ENCODE measurements at places on chromosomes 6 and 20. TPM values are rescaled to one million over a fixed set of nuclear protein-coding genes. Genes with fewer than 3 reads are reported as not detected.

DNA sequence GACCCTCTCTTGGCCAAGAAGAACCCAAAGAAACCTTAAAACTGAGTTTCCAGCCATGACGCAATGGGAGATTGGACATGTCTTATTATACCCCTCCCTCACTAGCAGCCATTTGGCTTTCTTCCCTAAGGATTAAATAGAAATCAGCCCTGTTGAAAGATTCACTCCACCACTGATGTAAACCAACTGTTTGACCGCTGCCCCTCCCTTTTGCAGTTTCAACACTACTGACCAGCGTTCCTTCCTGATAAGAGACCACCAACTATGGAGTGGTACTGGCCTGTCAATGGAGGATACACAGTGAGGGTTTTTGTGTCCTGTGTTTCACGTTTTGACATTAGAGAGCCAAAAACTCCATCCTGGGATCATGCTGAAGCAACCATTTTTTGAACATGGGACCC, 53.2 kb upstream of the CD2AP start:
- DNase-seq, result no peak

GRCh38 chr6:1596088-1596852, 13.4 kb upstream of the FOXC1 start:
- DNase-seq, result peak; percentile 43

The CAPN11 gene
- total RNA-seq, result not detected

- DNase-seq, result no peak
Observed at GRCh38 chr6:111080698-111081097, 6.6 kb upstream of the SLC16A10 start.

The C4A gene
- 0.96 TPM for total RNA-seq
